Spinal cord (tissue), 10 donors: ENCODE measurements at places on chromosomes 1 and 21. TPM values are rescaled to one million over a fixed set of nuclear protein-coding genes. Genes with fewer than 3 reads are reported as not detected.

- no peak for DNase-seq
Measured at GRCh38 chr1:220426989-220427388, 100.9 kb upstream of the MARK1 start.

- DNase-seq: no peak
Measured at GRCh38 chr1:9848022-9848421, 24.3 kb upstream of the CLSTN1 start.

Gene WLS
- 209 TPM for total RNA-seq

Gene ITGB2
- 19.2 TPM for total RNA-seq

DNA sequence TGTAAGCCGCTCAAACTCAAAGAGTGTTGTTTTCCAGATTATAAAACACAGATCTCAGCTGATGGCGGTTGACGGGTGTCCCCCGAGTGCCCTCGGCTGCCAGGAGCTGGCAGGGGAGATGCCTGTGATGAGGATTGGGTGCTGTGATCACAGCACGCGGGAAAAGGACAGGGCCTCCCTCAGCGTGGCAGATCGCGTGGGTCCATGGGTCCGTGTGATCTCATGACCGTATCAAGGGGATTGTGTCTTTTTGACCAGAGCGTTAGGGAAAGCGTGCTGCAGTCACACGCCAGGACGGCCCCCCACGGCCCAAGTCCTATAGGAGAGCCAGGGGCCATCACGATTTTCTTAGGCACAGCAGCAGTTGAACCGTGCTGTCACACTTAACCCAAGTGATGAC, 51.9 kb downstream of the PDE9A start:
- no peak for DNase-seq

DNA sequence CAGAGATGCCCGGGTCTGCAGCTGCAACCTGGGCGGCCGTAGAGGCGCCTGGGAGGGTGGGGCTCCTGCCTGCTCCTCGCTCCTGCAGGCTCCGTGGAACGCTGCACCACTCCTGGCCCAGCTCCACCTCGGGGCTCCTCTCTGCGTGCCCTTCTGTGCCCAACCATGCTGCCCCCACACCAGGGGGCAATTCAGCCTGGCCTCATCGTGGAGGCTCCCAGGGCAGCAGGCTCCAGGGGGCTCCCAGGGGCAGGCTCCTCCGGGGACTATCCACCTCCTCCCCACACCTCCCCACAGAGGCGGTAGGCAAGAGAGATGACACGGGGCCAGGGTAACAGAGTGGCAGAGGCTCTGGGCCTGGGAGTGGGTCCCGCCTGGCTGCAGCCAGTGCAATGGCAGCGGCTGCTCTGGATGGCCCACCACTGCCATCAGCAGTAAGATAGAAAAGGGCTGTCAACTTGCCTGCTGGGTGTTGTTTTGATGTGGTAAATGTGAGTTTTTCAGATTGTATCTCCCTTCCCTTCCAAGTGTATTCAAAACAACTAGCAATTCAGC, 22.4 kb upstream of the LRRC8C start:
- no peak for DNase-seq

GRCh38 chr1:57468641-57469523, 45.0 kb upstream of the DAB1 start:
- no peak for DNase-seq

Gene ACTN2
- 6.1 TPM for total RNA-seq

GRCh38 chr1:246373828-246374569, 133.1 kb downstream of the SMYD3 start:
- DNase-seq: no peak

DNA sequence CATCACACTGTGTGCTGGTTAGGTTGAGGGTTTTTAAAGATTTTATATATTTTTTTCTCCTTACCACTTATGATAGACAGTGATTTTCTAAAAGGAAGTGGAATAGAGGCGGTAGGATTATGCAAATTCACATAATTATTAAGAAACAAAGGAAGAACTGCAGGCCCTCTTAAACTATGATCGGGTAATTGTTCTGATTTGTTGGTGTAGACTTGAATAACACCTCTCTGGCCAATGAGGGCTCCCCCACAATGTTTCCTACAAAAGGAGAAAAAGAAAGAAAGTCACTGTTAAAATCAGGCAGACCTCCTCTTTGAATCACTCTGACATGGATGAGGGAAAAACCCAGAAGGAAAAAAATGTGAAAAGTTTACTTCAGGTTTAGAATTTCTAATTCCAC, 241.6 kb downstream of the RPS6KC1 start:
- DNase-seq: no peak

DNA sequence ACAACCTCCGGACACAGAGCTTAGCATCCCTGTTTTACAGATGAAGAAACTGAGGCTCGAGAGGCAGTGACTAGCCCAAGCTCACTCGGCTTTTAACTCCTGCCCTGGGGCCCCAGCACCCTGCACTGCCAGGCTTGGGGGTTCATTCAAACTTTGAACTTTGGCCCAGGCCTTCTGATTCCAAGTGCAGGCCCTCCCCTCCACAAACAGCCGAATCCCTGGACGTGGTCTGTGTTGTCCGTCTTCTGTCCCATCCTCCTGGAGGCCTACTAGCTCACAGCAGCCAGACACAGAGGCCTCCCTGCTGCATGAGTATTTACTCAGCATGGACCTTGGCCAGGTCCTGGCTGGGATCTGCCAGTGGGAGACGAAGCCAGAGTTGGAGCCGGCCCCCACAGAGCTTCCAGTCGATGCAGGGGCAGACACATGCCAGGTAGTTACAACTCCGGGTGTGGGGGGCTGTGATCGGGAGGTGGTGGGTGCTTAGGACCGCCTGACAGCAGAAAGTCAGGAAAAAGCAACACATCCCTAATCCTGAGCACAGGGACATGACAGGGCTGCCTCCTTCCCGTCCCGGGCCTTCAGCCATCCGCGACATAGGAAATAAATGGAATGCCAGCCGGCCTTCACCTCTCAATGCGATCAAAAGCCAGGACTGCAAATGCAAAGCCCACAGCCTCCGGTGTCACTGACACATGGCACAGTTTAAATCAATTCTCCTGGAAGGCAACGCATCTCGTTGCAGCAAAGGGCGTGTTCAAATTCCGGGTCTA, 7.4 kb downstream of the IFFO2 start:
- DNase-seq: peak; percentile 71

GRCh38 chr1:183180634-183181056, 5.4 kb upstream of the LAMC2 start:
- no peak for DNase-seq

DNA sequence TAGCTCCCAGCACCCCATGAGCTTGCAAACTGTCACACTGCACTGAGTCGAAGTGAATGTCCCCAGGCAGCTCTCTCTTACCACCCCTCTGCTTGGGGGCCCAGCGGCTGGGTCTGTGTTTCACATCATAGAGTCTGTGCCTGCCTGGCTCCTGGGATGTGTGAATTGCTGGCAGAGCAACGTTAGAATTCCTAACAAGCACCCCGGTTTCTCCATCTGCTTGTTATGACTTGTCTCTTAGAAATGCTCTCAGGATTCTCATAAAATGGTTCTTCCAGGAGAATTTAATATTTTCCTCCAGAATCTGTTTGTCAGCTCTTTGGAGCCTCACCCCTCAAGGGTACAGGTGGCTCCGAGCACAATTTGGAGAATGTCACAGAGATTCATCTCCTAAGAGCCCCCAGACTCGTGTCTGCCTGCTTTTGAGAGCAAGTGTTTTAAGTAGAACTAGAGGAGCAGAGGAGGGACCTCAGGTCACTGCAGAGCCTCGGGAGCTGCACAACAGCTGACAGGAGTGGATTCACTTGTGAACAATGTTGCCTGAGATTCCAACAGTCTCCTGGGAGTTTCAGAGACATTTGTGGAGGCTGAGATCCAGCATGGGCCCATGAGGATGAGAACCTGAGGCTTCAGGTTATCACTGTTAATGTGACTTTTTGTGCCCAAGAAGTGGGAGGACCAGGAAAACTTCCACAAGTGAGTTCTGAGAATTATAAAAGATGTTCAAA, 131.5 kb downstream of the KCNJ6 start:
- DNase-seq: no peak

GRCh38 chr1:243230914-243231313, 24.2 kb downstream of the CEP170 start:
- peak; percentile 20 for DNase-seq

Gene HTR6
- 0.89 TPM for total RNA-seq

DNA sequence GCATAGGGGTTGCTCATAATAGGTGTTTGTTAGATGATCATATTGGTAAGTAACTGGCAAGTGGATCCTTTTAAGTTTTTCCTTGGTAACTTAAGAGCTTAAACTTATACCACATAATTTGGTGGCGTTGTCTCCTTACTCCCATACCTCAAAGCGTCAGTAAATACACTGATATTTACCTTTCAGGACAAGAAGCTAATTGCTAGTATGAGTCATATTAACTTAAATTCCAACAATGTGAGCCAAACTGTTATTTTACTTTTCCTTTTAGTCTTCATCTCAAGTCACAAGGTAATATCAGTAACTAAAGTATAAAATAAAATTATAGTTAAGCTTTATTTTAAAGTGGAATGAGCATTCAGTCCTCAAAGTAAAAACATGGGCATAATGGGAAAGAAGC, 9.0 kb upstream of the SH3GLB1 start:
- no peak for DNase-seq

Gene SPRR2B
- not detected for total RNA-seq
